ENCODE measurements at places on chromosomes 3 and 15.

DNA sequence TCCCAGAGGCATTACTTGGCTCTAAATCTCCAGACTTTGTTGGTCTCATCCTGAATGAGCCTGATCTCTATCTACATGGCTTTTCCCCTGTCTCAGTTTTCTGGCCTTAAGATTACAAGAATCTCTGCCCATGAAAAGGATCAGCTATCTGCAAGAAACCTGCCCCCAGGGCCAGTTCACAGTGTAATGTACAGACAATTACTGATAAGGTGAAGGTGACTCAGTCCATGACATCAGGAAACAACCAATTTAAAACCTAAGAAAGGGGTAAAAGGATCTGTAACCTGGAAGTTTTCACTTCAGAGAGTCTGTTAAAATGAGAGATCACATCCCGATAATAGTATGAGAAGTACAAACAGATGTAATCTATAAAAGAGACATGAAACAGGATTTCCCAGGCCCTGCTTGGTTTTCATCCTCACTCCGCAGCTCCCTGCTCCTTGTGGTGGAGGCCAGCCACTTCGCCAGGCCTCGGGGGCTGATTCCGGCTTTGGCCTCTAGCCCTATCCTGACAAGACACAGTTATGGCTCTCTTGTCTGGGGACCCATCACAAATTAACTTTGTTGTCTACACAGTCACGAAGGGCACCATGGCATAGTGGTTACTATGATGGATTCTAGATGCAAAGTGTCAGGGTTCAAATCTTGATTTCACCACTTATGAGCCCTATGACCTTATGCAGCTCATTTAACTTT, 136.9 kb downstream of the THSD4 start:
- DNase-seq = no peak

GRCh38 chr15:99454941-99455788, 110.6 kb upstream of the MEF2A start:
- no peak for DNase-seq

- no peak for DNase-seq
Observed at GRCh38 chr15:39998511-39999077, 40.4 kb downstream of the SRP14 start.

- DNase-seq = no peak
Observed at GRCh38 chr15:100295939-100296565, 45.7 kb downstream of the ADAMTS17 start.

DNA sequence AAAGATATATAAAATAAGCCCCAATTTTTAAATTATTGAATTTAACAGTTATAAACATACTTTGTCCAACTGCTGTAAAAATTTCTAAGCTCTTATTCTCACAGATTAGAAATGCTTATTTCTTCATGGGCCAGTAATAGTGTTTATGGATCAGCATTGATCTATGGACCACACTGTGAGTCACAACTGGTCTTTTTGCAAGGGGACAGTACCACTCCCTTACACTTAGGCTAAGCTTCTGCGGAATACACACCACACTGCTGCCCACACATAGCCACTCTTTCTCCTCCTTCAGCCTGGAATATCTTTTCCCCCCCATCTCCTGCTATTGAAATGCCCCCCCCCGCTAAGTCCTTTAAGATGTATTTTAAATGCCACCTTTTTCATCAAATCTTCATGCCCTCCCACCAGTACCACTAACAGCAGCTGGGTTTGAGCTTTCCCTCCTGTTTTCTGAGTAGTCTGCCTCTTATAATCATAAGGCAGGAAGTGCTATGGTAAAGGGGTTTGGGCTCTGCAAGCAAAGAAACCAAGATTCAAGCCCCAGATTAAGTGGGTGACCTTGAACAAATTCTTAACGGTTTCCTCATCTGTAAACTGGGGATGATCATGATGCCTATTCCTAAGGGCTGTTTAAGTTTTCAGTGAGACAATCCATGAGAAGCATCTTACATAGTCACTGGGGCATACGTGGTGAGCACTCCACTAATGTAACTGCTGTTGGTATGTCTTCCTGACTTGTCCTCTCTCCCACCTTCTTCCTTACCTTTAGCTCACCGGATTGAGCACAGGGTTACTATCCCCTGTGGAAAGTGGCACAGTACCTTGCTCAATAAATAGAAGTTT, 69.2 kb downstream of the DCUN1D1 start:
- no peak for DNase-seq

GRCh38 chr3:149085828-149086231, 503 bp downstream of the HLTF start:
- no peak for DNase-seq

DNA sequence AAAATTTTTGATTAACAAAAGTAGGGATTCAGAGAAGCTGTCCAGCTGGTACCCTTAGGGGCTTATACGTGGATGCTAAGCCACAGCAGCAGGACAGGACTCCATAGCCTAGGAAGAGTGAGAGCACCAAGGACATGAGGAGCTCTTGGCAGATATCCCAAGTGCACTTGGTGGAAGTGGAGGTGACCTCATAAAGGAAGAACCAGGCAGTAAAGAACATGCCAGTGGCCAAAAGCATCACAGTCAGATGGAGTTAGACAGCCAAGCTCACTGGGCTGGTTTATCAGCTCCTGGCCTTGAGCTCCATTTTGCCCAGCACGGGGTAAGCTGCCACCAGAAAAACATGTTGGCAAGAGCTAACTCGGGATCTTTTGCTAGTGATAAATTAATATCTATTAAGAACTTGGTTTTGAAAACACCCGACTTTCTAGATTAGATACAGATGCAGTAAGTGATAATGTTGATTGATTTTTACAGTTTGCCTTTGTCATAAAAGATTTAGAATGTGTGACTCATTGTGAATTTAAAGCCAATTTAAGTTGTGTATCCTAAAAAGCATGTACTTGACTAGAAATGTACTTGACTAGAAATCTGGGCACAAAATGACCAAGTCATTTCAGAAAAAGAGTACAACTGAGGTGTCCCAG, 108.0 kb downstream of the CMSS1 start:
- no peak for DNase-seq

DNA sequence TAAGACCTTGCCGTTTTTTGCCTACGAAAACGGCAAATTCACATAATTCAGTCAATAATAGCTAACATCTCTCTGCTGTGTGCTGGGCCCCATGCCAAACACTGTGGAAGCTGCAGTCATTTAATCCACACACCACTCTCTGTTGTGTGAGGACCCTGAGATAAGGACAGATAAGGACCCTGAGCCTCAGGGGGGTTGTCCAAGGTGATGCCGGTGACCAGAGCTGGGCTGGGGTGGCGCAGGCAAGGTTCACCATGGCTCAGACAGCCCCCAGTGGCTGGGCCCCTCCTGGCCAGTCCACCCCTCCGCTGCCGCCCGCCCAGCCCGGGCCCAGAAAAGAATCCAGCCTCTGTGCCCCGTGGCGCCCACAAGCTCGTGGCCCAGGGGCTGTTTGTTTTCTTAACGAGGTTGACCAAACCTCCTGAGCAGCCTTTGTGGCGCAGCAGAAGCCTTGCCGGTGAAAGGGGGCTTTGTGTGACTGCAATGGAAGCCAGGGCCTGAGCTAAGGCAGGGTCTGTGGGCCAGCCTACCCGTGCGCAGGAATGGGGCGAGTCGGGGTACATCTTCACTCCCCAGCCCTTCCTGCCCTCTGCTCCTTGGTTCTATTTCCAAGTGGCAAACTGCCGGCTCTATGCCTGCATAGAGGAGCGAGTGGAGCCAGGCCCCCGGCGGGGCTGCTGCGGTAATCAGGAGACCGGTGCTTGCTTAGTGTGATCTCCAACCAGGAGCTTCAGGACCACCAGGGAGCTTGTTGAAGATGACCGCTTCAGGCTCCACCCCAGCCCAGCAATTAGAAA, 4.4 kb upstream of the SNX22 start:
- no peak for DNase-seq

GRCh38 chr15:42508263-42508690, 12.8 kb downstream of the SNAP23 start:
- no peak for DNase-seq

- DNase-seq = no peak
Observed at GRCh38 chr3:28042095-28042635, 199.3 kb upstream of the CMC1 start.

- no peak for DNase-seq
Observed at GRCh38 chr3:54857343-54857742, 70.5 kb downstream of the LRTM1 start.

GRCh38 chr3:175646865-175647264, 787.7 kb downstream of the NAALADL2 start:
- no peak for DNase-seq

- no peak for DNase-seq
Observed at GRCh38 chr3:124315215-124316033, 323.5 kb upstream of the ROPN1 start.

GRCh38 chr3:72559385-72559784, 288.9 kb downstream of the SHQ1 start:
- no peak for DNase-seq

- DNase-seq = no peak
Observed at GRCh38 chr3:172152874-172153273, 113.5 kb downstream of the FNDC3B start.

GRCh38 chr3:187291512-187292132, at the start of gene MASP1:
Gene MASP1 (minus strand): TSS chr3:187291737. CDS start chr3:187291632, 105 bp downstream.
- DNase-seq = no peak

DNA sequence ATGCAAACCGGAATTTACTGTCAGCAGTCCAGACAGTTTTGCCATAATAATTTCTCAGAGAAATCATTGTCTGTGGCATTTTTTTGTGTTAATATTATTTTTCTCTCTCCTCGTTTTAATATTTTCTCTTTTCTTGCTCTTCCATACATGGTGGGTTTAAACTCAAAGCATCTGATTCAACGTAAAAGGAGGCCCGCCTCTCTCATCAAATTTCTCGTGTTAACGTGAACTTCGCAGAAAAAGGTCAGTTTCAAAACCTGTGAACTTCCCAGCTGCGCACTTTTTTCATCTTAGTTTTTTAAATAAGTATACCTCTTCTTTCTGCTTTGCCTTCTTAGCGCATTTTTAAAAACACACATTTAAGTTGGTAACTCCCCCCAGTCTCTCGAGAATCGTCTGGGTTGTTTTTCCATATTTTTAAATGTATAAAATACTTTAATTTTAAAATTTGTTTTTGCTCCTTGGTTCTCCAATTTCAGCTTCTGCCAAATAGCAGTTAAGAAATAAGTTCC, 9.1 kb downstream of the SHOX2 start:
- DNase-seq = no peak

DNA sequence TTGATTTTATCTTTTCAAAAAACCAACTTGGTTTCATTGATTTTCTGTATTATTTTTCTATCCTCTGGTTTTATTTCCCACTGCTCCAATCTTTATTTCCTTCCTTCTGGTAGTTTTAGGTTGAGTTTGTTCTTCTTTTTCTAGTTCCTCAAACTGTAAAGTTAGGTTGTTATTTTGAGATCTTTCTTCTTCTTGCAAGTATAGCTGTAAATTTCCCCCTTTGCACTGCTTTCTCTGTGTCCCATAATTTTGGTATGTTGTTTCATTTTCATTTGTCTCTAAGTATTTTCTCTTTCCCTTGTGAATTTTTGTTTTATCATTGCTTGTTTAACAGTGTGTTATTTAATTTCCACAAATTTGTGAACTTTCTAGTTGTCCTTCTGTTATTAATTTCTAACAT, 120.0 kb downstream of the PLD1 start:
- DNase-seq = no peak

DNA sequence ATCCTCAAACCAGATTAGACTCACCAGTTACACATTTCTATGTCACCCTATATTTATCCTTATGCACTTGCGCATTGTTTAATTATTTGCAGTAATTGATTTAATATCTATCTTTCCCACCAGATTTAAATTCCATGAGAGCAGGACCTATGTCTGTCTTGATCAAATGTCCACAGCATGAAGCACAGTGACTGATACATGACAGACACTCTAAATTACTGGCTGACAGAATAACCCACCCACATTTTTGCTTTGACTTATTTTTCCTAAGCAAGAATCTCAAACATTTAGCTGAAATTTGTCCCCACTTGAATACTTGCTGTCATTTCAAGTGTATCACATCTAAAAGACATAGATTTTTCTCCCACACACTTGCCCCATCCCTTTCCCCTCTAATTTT, 7.5 kb downstream of the CD200R1 start:
- no peak for DNase-seq

- no peak for DNase-seq
Observed at GRCh38 chr3:198061119-198062067, 101.4 kb downstream of the LMLN start.

GRCh38 chr3:186517218-186517617, 27.0 kb downstream of the CRYGS start:
- DNase-seq = no peak

DNA sequence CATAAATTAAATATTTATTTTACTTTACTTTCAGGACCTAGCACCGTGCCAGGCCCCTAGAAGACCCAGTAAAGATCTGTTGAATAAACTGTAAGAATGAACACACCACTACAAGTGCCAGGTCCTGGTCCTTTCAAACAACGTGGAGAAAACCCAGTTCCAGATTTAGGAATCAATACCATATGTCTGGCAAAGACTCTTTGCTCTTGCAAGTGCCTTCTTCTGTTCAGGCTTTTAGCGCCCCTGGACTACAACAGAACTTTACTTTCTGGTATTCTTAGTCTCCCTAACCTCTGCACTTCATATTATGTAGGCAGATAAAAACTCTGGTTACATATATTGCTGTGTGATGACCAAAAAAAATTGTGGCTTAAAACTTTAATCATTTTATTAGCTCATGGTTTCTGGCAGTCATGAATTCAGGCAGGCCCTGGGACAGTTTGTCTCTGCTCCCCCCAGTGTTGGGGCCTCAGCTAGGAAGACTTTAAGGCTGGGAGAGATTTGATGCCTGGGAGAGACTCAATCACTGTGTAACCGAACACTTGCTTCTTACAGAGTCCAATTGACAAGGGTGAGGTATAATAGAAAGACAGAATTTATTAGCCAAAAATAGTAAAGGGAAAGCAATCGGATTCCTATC, 2.9 kb upstream of the PSMA4 start:
- no peak for DNase-seq

- DNase-seq = no peak
Observed at GRCh38 chr15:73078722-73079121, 26.5 kb downstream of the NEO1 start.

GRCh38 chr3:45966950-45967640, 23.8 kb downstream of the CXCR6 start:
- DNase-seq = no peak

- no peak for DNase-seq
Observed at GRCh38 chr3:160986069-160986468, 119.1 kb downstream of the B3GALNT1 start.

GRCh38 chr3:188489639-188490405, 335.9 kb downstream of the LPP start:
- no peak for DNase-seq

GRCh38 chr3:45910892-45911291, 24.5 kb downstream of the CCR9 start:
- no peak for DNase-seq

GRCh38 chr15:33994005-33994615, 25.8 kb downstream of the CHRM5 start:
- no peak for DNase-seq

DNA sequence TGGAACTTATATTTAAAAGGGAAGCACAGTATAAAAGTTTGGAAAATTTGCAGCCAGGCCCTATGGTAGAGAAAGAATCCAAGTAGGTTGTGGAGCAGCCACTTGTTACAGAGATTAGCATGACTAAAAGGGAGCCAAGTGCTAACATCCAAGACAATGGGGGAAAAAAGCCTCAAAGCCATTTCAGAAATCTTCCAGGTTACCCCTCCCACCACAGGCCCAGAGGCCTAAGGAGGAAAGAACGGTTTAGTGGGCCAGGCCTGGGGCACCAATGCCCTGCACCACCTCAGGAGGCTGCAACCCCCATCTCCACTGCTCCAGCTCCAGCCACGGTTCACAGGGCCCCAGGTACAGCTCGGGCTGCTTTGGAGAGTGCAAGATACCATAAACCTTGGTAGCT, 69.9 kb downstream of the IGF2BP2 start:
- no peak for DNase-seq

- no peak for DNase-seq
Observed at GRCh38 chr3:31531452-31531991, 1.2 kb upstream of the STT3B start.

- DNase-seq = no peak
Observed at GRCh38 chr3:99842826-99843589, 25.3 kb downstream of the CMSS1 start.

Measured in NCI-H1436 treated with DMSO at 0.1 percent for 48 hours (cell line).